ENCODE measurements at places on chromosomes 11 and 22. TPM values are rescaled to one million over a fixed set of nuclear protein-coding genes. Genes with fewer than 3 reads are reported as not detected.

The GRK3 gene
- total RNA-seq = 3.1 TPM

The C22orf31 gene
- not detected for total RNA-seq

The SLC6A5 gene
- not detected for total RNA-seq

The PKDREJ gene
- total RNA-seq = not detected

The PRODH gene
- total RNA-seq = 1.4 TPM

The OR5W2 gene
- not detected for total RNA-seq

The LRRC4C gene
- total RNA-seq = not detected

The SAMM50 gene
- total RNA-seq = 44.6 TPM

The OR8J1 gene
- not detected for total RNA-seq

The SPTBN2 gene
- total RNA-seq = 8.7 TPM

The OR51I2 gene
- not detected for total RNA-seq

The MIOX gene
- total RNA-seq = 0.11 TPM

The PNPLA5 gene
- not detected for total RNA-seq

The MAPK8IP2 gene
- 3.7 TPM for total RNA-seq

The LRRC74B gene
- total RNA-seq = not detected

The SERHL2 gene
- 0.28 TPM for total RNA-seq

The IL17REL gene
- 0.04 TPM for total RNA-seq

The MRGPRX4 gene
- not detected for total RNA-seq

The MYBPC3 gene
- not detected for total RNA-seq

The SLC22A25 gene
- not detected for total RNA-seq

The HOATZ gene
- not detected for total RNA-seq

The FXYD6 gene
- 0.19 TPM for total RNA-seq

The TTC28 gene
- 3.1 TPM for total RNA-seq

The GNAZ gene
- total RNA-seq = 2.3 TPM

The SPON1 gene
- not detected for total RNA-seq

The SGSM1 gene
- 0.58 TPM for total RNA-seq

The SOX10 gene
- total RNA-seq = not detected

The APOA1 gene
- 0.40 TPM for total RNA-seq

The INS gene
- not detected for total RNA-seq

The TCN1 gene
- 0.42 TPM for total RNA-seq

The RAB39A gene
- total RNA-seq = 0.36 TPM

The ARL14EP gene
- total RNA-seq = 14.5 TPM

The HSPB2 gene
- not detected for total RNA-seq

The ABTB2 gene
- total RNA-seq = 28.4 TPM

The AGBL2 gene
- 1.4 TPM for total RNA-seq

The HORMAD2 gene
- total RNA-seq = not detected

The TNKS1BP1 gene
- total RNA-seq = 91.9 TPM

The OR56B4 gene
- total RNA-seq = not detected

The FGF3 gene
- not detected for total RNA-seq

The ISX gene
- total RNA-seq = not detected

The F2 gene
- total RNA-seq = 2.2 TPM
